ENCODE measurements at places on chromosomes 1 and 21.

DNA sequence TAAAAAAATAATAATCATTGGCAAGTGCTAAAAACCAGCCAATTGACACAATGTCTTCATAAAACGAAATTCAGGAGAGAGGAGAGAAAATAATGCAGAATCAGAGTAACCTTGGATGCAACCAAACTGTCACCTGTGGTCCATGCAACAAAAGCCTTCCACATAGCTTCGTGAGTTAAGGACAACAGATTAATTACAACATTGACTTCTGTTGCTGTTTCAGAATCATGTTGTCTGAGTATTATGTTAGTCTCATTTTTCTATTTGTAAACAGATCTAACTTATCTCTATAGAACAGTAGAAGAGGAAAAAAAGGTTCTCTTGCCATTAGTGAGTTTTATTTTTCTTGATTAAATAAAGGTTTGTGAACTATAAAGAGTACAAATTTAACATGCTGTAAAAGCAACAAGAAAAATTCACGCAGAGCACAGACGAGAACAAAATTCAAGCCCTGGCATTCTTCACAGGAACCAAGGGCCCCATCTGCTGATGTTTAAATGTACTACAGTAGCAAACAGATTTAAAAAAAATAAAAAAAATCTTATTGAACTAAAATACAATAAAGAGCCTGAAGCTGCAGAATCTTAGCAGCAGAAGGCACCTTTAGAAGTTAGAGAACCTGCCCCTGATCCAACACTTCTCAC is 381.1 kb upstream of the PKN2 start:
- no peak for DNase-seq

- no peak for DNase-seq
These were observed 24.6 kb downstream of the GALNT2 start for GRCh38 chr1:230091473-230092231.

GRCh38 chr1:208178091-208178529 is 66.1 kb downstream of the PLXNA2 start:
- DNase-seq, result no peak

GRCh38 chr1:158491316-158491715 is 19.3 kb downstream of the OR10R2 start:
- no peak for DNase-seq

- no peak for DNase-seq
These were observed 1.7 kb downstream of the H3-3A start for GRCh38 chr1:226063977-226064815.

DNA sequence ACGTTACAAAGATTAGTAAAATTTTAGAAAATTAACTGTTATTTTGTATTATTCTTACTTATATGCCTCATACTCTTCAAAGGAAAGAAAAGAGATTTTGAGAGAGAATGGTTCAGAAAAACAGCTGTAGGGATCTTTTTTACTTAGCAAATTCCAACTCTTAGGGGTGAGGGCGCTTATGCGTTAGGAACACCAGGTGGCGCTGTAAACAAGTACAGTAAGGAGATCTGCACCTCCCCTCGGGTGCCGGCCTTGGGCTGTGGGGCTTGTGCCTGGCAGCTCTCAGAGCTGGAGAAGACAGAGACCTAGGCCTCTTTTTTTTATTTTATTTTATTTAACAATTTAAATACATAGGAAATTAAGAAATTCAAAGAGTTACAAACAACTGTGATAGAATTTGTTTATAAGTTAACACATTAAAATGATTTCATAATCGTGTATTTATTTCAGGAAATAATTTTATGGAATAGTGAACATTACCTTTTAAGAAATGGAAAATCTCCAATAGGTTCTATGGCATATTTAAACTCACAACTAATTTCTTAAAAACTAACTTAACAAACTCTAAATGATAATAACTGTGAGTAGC is 32.6 kb downstream of the UTP25 start:
- peak; percentile 86 for DNase-seq

DNA sequence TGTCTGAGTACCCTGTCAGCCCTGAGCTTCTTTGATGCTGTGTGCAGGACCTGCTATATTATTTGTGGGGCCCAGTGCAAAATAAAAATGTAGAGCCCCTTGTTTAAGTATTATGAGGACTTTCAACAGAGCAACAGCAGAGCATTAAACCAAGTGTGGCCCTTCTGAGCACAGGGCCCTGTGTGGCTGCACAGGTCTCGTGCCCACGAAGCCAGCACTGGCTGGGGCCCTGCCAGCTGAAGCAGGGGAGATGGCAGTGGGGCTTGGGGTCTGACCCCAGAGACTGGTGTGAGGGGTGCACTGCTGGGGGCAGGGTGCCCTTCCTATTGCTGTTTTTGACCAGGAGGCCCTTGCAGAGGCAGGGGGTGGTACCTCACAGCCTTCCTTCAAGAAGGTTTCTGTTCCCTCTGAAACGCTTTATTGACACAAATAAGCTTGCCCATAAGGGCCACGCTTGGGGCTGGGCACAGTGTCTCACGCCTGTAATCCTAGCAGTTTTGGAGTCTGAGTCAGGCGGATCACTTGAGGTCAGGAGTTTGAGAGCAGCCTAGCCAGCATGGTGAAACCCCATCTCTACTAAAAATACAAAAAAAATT is 2.2 kb upstream of the SEMA4A start:
- no peak for DNase-seq

DNA sequence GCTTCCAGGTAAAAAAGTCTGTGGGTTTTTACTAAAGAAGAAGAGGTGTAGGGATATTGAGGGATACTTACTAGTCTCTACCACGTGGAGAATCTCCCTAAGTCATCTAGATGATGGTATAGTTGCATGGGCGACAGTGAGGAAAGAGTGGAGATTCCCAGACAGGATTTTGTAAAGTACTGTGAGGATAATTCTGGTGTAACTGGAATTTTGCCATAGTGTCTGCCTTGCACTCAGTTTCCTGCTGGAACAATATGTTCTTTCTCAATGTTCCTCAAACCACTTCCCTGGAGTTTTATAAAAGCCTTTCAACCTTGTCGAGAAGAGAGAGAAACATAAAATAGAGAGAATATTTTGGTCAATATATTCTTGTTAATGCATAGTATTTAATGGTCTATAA is 95.1 kb upstream of the WLS start:
- DNase-seq, result no peak

GRCh38 chr1:64405833-64406232 is 64.1 kb upstream of the CACHD1 start:
- DNase-seq, result no peak

DNA sequence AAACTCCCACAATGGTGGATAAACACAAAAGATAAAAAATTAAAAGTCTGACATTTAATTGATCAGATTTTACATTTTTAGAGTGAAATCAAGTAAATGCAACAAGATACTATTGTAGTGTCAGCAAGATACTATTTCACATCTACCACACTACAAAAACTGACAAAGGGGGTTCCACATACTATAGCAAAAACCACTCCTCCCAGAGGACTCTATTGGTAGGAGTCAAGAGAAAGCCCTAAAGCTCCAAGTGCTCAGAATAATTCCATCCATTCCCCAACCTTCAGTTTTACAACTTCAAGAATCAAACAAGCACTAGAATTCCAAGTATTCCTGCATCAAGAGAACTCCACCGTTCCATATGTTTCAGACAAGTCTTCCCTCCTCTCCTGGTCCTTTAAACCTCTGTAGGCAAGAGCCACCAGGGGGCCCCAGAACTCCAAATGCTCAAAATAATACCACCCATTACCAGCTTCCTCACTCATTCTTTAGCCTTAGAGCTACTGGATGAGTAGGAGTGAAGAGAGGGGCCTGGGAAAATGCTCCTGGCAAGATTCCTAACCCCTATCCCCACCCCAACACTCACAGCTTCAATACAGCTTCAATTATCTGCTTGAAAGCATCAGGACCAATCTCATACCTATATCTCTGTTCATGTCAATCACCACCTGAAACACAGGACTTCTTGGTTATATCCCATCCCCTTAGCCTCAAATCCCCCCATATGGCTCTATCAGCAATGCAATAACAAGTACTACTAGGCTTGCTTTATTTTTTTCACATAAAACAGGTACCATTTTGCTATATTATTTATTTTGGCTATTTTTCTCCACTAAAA is 9.9 kb downstream of the TOR1AIP2 start:
- DNase-seq, result peak; percentile 63

DNA sequence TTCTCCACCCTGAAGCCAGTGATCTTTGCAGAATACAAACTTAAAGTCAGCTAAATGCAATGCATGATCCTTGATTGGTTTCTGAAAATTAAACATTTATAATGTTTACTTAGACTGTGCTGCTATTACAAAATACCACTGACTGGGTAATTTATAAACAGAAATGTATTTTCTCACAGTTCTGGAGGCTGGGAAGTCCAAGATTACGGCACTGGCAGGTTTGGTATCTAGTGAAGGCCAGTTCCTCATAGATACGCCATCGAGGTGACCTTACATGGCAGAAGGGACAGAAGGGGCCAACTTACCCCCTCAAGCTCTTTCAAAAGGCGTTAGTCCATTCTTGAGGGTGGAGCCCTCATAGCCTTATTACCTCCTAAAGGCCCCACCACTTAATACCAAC is 2.8 kb upstream of the BOLA1 start:
- DNase-seq, result no peak

DNA sequence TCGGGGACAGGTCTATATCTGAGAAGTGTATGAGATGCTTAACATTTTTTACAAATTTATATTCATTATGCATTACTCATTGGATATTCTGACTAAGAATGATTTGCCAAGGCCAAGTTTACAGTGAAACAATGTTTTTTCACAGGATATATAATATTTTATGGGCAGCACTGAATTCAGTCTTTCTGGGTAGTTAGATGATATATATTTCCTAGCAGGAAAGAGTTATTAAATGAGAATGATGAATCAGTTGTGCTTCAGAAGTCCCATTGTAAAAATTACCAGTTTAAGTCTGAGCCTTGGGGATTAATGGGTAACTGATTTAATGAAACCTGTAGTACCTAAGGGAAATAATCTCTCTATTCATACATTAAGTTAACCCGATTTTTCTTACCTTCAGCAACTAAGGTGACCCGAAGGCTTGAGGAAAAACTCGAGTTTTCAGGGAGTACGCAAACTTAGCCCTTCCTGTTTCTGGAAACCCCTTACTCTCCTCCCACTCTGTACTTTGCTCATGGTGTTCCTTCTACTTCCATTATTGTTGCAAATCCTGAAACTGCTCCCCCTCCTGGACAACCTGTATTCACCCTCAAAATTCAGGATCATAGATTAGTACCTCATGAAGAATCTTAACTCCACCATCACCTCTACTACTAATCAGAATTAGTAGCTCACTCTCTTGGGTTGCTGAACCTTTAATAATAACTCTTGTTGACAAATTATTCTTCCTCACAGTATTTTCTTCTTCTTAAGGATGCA is 135.1 kb downstream of the AK5 start:
- no peak for DNase-seq

DNA sequence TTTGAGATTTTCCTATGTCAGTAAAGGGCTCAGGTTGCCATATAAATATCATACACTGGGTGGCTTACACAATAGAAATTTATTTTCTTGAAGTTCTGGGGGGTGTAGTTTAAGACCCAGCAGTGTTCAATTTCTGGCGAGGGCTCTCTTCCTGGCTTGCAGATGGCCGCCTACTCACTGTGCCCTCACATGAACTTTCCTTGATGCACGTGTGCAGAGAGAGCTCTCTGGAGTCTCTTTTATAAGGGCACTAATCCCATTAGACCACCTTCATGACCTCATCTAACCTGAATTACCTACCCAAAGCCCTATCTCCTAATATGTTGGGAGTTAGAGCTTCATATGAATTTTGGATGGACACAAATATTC is 21.1 kb downstream of the TMEM51 start:
- DNase-seq, result no peak
